ENCODE measurements at places on chromosomes 6 and 20.

DNA sequence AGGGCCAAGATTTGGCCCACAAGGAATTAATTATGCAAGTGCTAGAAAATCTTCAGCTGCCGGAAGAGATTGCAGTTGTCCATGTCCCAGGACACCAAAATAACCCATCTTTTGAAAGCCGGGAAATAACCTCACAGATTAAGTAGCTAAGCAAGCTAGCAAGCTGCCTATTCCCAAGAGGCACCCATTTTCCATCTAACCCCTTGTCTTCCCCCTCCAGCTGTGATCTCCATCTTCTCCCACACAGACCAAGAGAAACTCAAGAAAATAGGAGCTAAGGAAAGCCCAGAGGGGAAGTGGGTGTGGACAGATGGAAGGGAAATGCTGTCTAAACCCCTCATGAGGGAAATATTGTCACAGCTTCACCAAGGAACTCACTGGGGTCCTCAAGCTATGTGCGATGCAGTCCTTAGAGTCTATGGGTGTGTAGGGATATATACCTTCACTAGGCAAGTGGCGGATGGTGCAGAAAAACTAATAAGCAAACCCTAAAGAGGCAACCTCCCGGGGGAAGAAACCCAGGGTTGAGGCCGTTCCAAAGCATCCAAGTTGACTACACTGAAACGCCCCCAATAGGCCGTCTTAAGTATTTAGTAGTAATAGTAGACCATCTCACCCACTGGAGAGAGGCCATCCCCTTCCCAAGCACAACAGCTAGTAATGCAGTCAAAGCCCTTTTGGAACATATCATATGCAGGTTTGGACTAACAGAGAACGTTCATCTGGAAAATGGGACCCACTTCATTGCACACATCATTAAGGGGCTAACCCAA lies 64.3 kb upstream of the PRSS16 start:
- DNase-seq: no peak

GRCh38 chr6:52285177-52286068 lies 881 bp upstream of the MCM3 start:
- no peak for DNase-seq

GRCh38 chr6:98875375-98875774 lies 41.0 kb downstream of the POU3F2 start:
- no peak for DNase-seq

GRCh38 chr20:25275813-25276532 lies 28.1 kb downstream of the PYGB start:
- DNase-seq: no peak

- no peak for DNase-seq
Measured at GRCh38 chr6:36793913-36794712, 45.1 kb downstream of the CPNE5 start.

DNA sequence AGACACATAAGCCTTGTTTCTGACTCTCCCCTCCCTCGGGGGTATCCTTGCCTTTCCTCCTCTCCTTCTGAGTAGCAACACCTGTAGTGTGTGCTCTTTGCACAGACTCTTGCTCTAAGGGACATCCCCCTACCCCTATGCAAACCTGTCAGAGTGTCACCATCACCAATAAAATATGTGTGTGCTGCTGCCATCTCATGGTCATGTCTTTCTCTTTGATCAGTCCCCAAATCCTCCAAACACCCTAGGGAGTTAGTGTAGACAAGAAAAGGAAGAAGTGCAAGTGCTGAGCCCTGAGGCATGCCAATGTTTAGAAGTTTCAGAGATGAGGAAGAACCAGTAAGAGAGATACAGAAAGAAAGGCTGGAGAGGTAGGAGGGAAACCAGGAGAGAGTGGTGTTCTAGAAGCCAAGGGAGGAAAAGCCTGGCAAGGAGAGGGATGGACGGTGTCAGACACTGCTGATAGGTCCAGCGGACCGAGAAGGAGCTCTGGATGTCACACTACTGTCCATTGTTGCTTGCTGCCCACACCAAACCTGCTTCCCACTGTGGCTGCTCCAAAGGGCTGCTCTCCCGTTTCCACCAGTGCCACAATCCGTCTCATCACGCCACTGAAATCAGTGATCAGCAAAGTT lies 16.4 kb downstream of the TRMT6 start:
- no peak for DNase-seq

GRCh38 chr6:144189351-144189750 lies 39.0 kb downstream of the STX11 start:
- no peak for DNase-seq

DNA sequence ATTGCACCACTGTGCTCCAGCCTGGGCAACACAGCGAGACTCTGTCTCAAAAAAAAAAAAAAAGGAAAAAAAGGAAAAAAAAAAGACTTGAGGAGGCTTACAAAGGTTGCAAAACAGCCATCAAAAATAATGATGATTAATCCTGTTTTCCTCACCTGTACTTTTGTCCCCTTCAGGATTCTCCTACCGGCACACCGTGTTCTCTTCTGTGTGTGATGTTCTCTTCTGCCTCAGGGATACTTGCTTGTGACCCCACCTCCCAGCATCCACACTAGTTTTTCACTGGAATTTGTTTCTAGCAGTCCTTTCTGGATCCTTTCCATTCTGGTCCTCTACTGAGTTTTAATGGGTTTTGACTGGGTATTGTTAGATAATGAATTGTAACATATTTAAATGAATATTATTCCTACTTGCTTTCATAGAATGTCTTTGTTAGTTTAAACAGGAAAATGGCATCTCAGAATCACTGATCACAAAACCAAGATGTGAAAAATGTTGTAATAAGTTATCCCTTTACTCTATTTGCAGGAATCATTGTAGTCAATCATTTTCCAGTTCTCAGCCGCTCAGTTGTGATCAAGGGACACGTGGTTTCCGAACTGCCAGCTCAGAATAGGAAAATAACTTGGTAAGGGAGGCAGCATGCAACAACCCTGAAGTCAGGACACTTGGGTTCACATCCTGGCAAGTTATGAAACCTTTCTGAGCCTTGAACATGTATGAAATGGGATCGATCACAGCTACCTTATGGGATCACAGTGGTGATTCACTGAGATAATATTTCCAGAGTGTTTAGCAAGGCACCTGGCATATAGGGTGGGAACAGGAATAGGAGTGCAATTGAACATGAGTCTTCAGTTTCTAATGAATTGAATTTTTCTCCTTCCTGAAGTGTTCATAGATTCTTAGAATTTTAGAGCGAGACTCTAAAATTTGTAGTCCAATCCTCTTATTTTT lies 8.5 kb downstream of the C6orf89 start:
- no peak for DNase-seq

GRCh38 chr6:114049367-114049966 lies 78.5 kb upstream of the HDAC2 start:
- no peak for DNase-seq

DNA sequence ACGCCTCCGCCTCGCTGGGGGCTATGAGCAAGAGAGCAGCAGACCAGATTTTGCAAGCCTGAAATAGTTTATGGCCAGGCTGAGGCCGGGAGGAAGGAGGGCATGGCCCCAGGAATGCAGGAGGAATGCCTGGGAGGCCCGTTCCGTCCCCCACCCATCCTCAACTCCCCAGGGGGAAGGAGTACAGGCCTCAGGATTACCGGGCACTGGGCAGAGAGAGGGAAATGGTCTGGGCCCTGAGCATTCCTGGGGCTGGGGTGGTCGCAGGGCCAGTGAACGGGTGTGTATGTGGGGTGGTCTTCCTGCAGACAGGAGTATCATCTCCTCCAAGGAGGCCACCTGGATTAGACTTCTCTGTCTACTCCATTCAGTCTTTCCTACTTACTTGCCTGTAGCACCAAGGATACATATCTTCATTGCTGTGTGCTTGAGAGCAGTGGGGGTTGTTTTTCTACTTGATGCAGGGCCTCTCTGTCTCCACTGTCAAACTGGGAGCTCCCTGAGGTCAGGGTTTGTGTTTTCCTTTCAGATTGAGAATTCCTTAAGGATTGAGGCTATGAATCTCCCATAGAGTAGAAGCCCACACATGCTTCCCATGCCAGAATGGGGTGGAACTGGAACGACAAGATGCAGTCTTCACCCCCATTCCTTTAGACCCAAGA lies 81.3 kb downstream of the VEGFA start:
- no peak for DNase-seq

DNA sequence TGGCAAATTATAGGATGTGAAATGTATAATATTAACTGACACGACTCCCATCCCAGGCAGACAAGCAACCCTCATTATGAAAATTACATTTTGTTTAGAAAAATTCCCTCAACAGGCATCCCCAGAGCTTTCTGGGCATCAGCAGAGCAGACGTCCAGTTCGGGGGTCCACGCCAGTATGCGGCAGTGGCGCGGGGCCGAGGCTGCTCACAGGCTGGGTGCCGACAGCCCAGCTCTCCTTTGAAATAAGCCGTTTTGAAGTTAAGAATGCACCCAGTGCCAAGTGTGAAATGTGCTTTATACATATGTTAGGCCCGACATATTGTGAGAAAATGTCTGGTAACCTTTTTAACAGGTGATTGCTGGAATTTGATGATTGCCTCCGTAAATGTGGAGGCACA lies 50.4 kb downstream of the RPP40 start:
- no peak for DNase-seq

DNA sequence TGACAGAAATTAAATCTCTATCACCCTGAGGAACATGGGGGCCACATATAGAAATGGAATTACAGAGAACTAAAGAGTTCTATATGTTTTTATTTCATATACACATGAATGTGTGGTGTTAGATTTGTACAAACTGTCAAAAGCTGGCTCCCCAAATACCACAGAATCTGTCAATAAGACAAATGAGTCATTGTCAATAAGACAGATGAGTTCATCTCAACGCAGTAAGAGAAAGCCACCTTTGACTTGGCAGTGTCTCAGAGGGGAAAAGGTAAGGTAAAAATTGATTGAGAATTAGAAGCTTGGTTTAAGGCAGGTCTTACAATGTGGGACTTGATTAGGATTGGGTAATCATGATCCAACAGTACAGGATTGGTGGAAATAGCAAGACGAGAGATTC lies 124.2 kb upstream of the GPR6 start:
- DNase-seq: no peak

DNA sequence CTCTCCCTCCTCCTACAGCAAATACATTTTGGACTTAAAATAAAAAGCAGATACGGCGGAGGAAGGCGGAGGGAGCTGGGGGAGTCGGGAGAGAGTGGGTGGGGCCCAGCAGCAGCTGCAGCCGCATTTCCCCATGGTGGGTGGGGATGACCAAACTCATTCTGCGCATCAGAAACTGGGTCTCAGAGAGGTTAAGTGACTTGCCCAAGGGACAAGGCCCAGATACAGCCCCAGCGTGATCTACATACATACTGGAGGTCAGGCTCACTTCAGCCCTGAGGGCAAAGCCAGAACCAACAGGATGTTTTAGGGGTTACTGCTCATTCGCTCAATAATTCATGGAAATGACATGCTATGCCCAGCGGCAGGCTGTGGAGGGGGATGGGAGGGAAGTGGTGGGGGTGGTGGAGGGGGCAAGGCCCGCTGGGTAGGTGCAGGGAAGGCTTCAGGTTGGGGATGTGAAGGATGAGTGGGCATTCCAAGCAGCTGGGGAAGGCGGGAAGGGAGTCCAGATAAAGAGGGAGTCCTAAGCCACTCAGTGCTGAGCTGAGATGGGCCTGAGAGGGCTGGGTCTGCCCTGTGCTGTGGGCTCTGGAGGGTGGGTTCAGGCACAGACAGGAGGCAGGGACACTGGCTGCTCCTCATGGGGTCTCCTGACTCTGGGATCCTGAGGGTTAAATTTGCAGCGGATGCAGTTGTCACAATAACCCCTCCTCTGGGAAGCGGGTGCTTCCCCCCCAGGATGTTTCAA lies 31.0 kb downstream of the DLGAP4 start:
- no peak for DNase-seq

- no peak for DNase-seq
Measured at GRCh38 chr20:51284176-51284575, 258.3 kb downstream of the NFATC2 start.

DNA sequence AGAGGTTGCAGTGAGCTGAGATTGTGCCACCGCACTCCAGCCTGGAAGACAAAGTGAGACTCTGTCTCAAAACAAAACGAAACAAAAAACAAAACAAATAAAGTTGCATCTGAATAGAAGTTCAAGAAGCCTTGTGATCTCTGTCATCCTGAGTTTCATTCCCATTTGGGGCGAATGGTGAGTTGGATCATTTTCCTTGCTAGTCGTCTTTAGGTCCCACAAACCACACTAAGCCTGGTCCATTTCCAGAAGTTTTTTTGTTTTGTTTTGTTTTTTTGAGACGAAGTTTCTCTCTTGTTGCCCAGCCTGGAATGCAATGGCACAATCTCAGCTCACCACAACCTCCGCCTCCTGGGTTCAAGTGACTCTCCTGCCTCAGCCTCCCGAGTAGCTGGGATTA lies 33.8 kb downstream of the ZNF217 start:
- DNase-seq: no peak

DNA sequence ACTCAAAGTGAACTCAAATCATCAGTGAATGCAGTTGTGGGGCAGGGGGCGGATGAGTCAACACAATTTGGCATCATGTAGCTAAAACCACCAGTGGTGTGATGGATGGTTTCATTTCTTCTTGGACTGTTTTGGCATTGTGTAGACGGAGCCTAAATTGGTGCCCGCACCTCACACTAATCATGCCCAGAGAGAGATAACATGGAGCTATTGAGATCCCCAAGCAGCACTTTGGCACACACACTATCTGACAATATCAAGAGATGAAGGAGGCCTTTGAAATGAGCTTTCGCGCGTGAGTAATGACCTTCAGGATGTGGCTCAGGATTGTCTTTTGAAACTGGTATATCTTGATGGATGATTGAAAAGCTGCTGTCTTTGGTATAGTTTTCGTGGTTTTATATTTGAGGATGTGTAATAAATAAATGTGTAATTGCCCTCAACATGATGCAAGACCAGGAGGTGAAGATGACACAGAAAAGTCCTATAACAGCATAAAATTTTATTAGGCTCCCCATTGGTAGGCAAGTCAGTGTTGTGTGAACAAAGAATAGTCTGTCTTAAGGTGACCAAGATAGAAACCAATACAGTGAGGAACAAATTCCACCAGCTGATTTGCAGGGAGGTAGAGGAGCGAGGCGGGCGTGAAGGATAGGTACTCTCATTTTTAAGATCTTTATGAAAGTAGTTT lies 174.2 kb downstream of the TSHZ2 start:
- no peak for DNase-seq

DNA sequence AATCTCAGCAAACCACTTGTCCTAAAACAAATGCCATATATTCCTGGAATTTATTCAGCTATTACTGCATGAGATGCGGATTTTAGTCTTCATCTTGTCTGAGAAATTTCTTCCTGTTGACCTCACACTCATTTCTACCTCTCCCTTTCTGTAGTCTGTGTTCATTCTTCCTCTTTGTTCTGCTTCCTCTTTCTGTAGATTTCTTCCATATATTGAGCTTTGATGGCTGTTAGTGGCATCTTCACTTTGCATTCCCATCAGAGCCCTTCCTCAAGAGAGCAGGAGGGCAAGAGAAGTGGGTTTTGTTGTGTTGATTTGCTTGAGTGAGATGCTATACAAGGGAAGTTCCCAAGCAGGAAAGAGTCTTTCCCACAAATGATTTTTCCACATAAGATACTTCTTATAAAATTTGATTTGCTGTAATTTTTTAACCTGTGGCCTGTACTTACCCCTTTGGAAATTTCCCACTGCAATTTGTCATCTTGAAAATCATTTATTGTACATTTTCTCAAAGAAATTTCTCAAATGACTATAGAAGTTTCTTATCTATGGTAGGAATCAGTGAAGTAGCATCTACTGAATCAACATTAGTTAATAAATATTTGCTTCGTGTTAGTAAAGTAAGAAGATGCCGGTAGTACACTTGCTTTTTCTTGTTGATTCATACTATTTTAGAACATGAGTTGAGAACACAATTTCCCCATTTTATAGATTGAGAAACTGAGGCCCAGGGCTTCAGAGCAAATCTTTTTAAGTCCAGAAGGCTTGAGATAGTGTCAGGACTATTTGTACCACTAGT lies 43.8 kb downstream of the MAP3K4 start:
- DNase-seq: no peak

Data from caudate nucleus (tissue), 63 donors.